ENCODE measurements at places on chromosomes 4 and X.
A peak's percentile ranks its signal among the peaks of the same experiment; 100 is the strongest.

GRCh38 chr4:91198951-91199350 is 1071.8 kb downstream of the CCSER1 start:
- no peak for DNase-seq

GRCh38 chr4:97953171-97953941 is 189.9 kb downstream of the STPG2 start:
- no peak for DNase-seq

GRCh38 chr4:3529363-3529762 is 2.9 kb downstream of the LRPAP1 start:
- peak; percentile 29 for DNase-seq

GRCh38 chrX:145821291-145821897 is 3.8 kb downstream of the SLITRK2 start:
- DNase-seq = no peak

GRCh38 chr4:15197005-15197404 is 194.7 kb downstream of the CPEB2 start:
- peak; percentile 3 for DNase-seq
